ENCODE measurements at places on chromosomes 3 and 15. TPM values are rescaled to one million over a fixed set of nuclear protein-coding genes. Genes with fewer than 3 reads are reported as not detected.

GRCh38 chr3:188936597-188937107, 235.1 kb upstream of the TPRG1 start:
- no peaks in the 10 kb centered on the region for H3K36me3 ChIP-seq
- peaks cover 14% of the 10 kb centered on the region for H3K4me1 ChIP-seq
- no peak overlapping the region for H3K4me3 ChIP-seq
- no peak overlapping the region for H3K27ac ChIP-seq
- DNase-seq: no peak

DNA sequence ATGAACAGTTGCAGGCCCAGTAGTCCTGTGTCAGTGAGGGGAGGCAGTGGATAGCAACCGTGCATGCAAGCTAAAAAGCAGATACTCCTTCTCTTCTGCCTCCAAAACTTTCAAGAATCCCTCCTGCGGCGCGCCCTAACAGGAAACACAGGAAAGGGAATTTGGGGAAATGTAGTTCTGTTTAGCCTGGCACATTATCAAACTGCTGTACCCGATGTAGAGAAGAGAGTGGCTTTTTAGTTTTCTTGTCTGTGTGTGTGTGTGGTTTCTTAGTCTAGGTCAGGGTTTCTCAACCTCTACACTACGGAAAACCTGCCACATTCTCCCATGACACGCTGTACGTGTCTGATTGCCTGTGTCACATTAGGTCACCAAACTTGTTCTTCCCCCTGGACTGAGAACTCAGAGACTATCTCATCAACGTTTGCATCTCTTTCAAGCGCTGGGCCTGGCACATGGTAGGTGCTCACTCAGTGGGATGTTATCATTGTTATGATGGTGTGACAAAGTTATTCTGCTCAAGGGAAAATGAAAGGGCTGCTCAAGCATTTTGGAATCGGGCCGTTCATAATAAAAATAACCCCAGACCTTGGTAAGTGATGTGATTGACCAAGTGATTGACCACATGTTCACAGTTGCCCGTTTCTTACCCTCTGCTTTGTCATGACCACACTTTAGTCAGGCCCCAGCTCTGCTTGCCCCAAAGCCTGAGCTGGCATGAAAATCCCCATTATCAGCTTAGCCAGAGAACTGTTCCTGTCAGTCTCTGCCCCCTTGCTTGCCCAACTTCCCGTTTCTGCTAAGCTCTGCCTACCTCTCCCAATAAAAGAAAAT, 33.2 kb downstream of the TM4SF4 start:
- peak overlapping the region; percentile 15 for H3K4me3 ChIP-seq
- H3K27ac ChIP-seq: peak overlapping the region; percentile 80
- H3K4me1 ChIP-seq: peaks cover 16% of the 10 kb centered on the region
- H3K36me3 ChIP-seq: no peaks in the 10 kb centered on the region

DNA sequence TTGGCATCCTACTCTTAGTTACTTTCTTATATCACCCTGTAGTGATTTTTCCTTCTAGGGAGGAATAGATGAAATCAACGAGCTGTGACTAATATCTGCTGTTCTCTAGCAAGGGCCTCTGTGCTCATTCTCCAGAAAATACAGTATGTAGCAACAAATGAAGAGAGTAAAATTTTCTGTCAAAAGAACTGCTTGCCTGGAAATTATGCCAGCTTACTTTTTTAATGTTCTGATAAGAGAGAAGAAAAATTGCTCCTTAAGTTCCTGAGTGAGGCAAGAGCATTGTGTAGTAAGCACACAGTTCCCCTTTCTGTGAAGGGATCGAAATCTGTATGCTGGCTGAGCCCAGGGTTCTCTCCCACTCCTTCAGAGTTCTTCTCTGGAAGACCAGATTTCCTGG, 51.4 kb upstream of the GK5 start:
- H3K36me3 ChIP-seq: no peaks in the 10 kb centered on the region
- no peaks in the 10 kb centered on the region for H3K27me3 ChIP-seq
- H3K4me3 ChIP-seq: no peak overlapping the region
- peak overlapping the region; percentile 21 for H3K27ac ChIP-seq

- no peak for DNase-seq
- H3K27me3 ChIP-seq: no peaks in the 10 kb centered on the region
- no peak overlapping the region for H3K4me3 ChIP-seq
- H3K4me1 ChIP-seq: peaks cover 16% of the 10 kb centered on the region
Measured at GRCh38 chr15:63463793-63464192, 40.6 kb upstream of the USP3 start.

DNA sequence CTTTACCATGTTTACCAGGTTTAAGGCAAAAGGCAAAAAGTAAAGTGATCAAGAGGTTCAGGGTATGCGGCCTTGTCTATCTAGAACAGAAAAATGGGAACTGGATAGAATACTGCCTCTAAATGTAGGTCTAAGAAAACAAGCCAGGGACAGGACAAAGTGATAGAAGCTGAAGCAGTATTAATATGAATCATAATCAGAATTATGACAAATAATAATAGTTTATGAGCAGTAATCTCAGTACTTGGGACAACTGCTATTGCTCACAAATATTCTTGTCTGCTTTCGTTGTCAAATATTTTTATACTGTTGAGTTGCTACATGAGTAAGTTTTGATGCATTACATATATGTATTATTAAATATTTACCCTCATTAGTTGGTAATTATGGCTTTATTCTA, 356.9 kb upstream of the RBMS3 start:
- H3K4me1 ChIP-seq: no peaks in the 10 kb centered on the region
- no peak overlapping the region for H3K4me3 ChIP-seq
- no peaks in the 10 kb centered on the region for H3K36me3 ChIP-seq
- H3K27ac ChIP-seq: no peak overlapping the region

DNA sequence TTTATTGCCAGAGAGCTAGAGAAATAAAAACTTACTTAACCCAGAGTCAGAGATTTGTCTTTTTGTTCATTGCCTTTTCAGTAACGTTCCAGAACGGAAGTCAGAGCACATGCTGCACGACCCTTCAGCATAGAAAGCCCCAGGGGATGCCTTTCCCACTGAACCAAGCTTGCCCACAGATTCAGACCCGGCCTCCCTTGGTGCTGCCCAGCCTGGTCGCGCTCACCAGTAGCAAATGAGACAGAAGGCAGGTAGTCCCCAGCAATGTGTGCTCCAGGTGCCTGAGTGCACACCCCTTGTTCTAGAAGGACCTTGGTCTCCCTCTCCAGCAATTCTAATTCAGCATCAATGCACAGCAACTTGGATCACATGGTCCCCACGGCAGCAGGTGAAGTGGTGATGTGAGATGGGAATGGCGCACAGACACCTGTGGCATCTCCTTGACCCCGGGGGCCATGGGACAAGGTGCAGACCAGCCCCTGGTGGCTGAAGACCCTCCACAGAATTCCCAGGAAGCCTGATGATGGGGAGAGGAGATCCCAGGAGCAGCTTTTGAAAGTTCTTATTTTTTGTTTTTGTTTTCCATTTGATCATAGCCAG, 91.8 kb upstream of the IQSEC1 start:
- no peaks in the 10 kb centered on the region for H3K36me3 ChIP-seq
- no peak for DNase-seq
- H3K27ac ChIP-seq: no peak overlapping the region
- no peaks in the 10 kb centered on the region for H3K4me1 ChIP-seq
- H3K4me3 ChIP-seq: no peak overlapping the region

DNA sequence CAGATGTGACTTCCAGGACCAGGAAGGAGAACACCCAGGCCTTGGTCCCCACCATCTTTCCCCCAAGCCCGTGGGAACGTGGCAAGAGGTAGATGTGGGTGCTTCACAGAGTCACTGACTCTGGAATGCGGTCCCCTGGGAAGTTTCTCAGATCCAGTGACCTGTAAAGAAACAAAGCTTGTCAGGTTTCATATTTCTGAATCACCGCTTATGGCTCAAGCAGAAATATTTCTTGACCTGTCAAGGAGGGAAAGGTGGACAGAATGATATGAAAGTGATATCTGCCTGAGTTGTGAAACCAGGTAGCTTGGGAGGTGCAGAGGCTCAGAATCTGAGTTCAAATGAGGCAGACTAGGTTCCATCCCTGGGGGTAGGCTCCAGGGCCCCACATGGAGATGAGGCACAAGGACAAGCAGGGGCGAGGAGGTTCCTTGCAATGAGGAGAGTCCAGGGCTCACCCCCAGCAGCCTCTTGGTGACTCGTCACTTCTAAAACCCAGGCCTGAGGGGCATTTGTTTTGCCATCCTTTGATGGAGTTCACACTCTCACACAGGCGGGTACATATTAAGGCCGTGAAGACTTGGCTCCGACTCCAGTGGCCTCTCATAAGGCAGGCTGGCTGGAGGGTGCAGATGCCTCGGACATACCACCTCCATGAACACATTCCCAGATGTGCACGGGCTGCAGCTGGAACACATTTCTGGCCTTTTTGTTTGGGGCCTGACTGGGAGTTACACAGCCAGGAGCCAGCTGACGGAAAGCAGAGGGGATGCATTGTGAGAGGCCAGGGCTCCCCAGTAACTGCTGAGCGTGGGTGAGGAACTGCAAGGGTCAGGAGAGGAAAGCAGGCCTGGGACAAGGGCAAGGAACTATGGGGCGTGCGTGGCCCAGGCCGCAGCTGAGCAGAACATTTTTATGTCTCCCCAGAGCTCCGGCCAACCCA, 1.3 kb downstream of the CILP start:
- no peak overlapping the region for H3K27ac ChIP-seq
- H3K36me3 ChIP-seq: no peaks in the 10 kb centered on the region
- H3K27me3 ChIP-seq: no peaks in the 10 kb centered on the region
- no peak overlapping the region for H3K4me3 ChIP-seq
- H3K4me1 ChIP-seq: no peaks in the 10 kb centered on the region

Gene GMNC
- total RNA-seq: 0.49 TPM

GRCh38 chr15:83380682-83381081, 66.5 kb upstream of the SH3GL3 start:
- DNase-seq: no peak
- no peak overlapping the region for H3K27ac ChIP-seq
- no peaks in the 10 kb centered on the region for H3K27me3 ChIP-seq
- H3K4me3 ChIP-seq: no peak overlapping the region
- H3K4me1 ChIP-seq: peaks cover 5% of the 10 kb centered on the region
- H3K36me3 ChIP-seq: no peaks in the 10 kb centered on the region

GRCh38 chr3:60536420-60536819, 714.8 kb downstream of the FHIT start:
- no peaks in the 10 kb centered on the region for H3K36me3 ChIP-seq
- H3K4me1 ChIP-seq: no peaks in the 10 kb centered on the region
- DNase-seq: no peak
- H3K27ac ChIP-seq: no peak overlapping the region

Gene PP2D1
- total RNA-seq: not detected

GRCh38 chr3:14403619-14404155, 1.3 kb downstream of the SLC6A6 start:
- H3K27me3 ChIP-seq: no peaks in the 10 kb centered on the region
- peaks cover 46% of the 10 kb centered on the region for H3K4me1 ChIP-seq
- H3K27ac ChIP-seq: peak overlapping the region; percentile 97
- no peaks in the 10 kb centered on the region for H3K36me3 ChIP-seq
- peak overlapping the region; percentile 86 for H3K4me3 ChIP-seq

Gene ITIH3
- 13.5 TPM for total RNA-seq

Gene UROC1
- not detected for total RNA-seq

Gene A4GNT
- 0.40 TPM for total RNA-seq

DNA sequence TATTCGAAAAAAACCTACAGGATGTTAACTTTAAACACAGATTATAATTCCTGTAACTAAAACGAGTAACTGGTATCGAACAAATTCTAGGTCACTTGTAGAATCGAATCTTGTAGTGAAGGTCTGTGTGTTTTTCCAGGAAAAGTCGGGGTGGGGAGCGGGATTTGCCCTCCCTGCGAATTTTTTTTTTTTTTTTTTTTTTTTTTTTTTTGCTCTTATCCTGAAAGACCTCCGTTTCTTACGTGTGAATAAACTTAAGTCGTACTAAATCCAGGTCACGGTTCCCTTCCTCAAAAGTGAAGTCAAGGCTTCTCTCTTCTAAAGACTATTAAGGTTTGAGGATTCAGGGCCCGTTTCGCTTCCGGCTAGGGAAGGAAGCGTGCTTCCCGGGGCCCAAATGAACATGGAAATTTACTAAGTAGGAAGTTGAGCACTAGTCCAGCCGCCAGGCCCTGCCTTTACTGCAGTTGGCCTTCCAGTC, 770 bp downstream of the TBC1D5 start:
- H3K4me3 ChIP-seq: peak overlapping the region; percentile 85
- H3K27ac ChIP-seq: peak overlapping the region; percentile 98
- H3K27me3 ChIP-seq: no peaks in the 10 kb centered on the region

DNA sequence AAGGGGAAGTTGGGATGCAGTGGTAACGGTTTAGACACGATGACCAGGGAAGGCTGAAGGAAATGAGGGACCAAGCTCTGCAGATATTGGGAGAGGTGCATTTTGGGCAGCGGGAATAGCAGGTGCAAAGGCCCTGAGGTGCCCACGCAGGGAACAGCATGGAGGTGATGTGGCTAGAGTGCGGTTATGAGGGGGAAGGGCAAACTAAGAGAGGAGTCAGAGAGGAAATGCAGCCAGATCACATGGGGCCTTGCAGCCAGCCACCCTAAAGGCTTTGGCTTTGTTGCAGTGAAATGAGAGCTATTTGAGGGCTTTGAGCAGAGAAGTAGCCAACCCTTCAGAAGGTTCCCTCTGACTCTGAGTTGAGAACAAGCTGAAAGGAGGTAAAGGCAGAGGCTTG, 2.6 kb downstream of the SPATA12 start:
- H3K27me3 ChIP-seq: no peaks in the 10 kb centered on the region
- DNase-seq: no peak
- H3K27ac ChIP-seq: no peak overlapping the region
- H3K4me3 ChIP-seq: no peak overlapping the region
- no peaks in the 10 kb centered on the region for H3K36me3 ChIP-seq

DNA sequence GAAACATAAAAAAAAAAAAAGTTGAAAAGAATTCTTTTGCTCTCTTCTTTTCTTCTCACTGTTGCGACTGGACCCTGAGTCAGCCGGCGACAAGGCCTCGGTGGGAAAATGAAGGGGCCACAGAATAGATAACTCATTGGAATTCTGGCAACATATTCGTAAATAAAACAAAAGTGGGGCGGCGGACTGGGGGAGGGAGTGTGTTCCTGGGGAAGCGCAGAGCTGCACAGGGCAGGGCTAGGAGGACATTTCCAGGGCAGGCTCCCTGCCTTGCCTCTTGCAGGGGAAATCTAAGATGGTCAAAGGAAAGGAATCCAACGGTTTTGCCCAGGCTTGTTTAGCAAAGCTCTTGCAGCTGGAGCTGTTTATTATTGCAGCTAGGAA, 1042.8 kb upstream of the NR2F2 start:
- H3K27ac ChIP-seq: peak overlapping the region; percentile 49
- no peak overlapping the region for H3K4me3 ChIP-seq
- no peaks in the 10 kb centered on the region for H3K36me3 ChIP-seq
- H3K27me3 ChIP-seq: no peaks in the 10 kb centered on the region

- peaks cover 70% of the 10 kb centered on the region for H3K36me3 ChIP-seq
- no peak overlapping the region for H3K4me3 ChIP-seq
- H3K27ac ChIP-seq: no peak overlapping the region
- no peaks in the 10 kb centered on the region for H3K4me1 ChIP-seq
- H3K27me3 ChIP-seq: no peaks in the 10 kb centered on the region
Measured at GRCh38 chr15:101062063-101062462, 142.9 kb downstream of the LRRK1 start.

DNA sequence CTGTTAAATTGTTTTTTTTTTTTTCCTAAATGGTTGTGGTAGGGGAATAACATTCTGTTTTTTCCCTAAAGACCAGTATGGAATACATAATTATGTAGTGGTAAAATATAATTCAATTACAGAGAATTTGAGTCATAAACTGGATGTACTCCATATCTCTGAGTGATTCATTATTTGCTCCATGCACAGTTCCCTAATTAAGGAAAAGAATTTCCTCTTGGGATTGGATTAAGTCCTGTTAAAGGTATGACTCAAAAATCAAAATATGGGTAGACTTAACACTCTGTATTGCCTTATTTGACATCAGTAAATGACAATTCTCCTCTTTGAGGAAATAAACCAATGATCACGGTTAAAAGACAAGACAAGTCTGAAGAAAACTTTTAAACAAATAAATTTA, 78.0 kb upstream of the KCNH8 start:
- DNase-seq: no peak
- no peaks in the 10 kb centered on the region for H3K27me3 ChIP-seq
- H3K27ac ChIP-seq: no peak overlapping the region
- H3K4me3 ChIP-seq: no peak overlapping the region
- H3K36me3 ChIP-seq: no peaks in the 10 kb centered on the region
- no peaks in the 10 kb centered on the region for H3K4me1 ChIP-seq

Gene CLRN1
- total RNA-seq: not detected

Gene CAMP
- total RNA-seq: 1.6 TPM
